Kidney glomerular epithelial cell (primary cell): ENCODE measurements at places on chromosomes 13 and 19.

DNA sequence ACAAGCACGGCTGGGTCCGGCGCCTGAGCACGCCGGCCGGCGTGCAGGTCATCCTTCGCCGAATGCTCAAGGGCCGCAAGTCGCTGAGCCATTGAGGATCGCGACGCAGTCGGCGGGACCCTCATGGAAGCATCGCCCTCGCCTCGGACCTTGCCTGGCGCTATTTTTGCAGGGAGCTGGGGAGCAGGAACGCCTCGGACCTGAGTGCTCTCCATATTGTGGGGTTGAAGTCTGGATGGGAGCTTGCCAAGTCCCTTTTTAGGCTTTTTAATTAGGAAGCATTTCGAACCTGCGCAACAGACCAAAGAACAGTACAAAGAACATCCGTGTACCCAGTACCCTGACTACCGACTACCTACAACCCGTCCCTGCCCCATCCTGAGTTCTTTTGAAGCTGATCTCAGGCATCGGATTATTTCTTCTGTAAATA, 628 bp downstream of the MRPL34 start:
- no peak for DNase-seq

GRCh38 chr13:66780814-66781213, 449.3 kb downstream of the PCDH9 start:
- no peak for DNase-seq

DNA sequence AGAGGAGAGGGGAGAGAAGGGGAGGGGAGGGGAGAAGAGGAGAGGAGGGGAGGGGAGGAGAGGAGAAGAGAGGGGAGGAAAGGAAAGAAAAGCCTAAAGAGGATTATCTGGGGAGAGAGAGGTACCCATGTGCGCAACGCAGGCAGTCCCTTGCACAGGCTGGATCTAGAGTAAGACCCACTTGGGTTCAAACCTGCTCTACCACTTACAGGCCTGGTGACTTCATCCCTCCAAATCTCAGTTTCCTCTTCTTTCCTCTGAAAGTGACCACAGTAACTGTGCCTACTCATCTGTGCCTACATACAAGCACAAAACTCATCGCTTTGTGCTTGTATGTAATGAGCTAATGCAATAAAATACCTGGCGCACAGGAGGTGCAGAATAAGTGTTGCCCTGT, 732 bp upstream of the MAP1S start:
- DNase-seq: no peak

GRCh38 chr19:28427376-28428083, 785.4 kb downstream of the UQCRFS1 start:
- no peak for DNase-seq

DNA sequence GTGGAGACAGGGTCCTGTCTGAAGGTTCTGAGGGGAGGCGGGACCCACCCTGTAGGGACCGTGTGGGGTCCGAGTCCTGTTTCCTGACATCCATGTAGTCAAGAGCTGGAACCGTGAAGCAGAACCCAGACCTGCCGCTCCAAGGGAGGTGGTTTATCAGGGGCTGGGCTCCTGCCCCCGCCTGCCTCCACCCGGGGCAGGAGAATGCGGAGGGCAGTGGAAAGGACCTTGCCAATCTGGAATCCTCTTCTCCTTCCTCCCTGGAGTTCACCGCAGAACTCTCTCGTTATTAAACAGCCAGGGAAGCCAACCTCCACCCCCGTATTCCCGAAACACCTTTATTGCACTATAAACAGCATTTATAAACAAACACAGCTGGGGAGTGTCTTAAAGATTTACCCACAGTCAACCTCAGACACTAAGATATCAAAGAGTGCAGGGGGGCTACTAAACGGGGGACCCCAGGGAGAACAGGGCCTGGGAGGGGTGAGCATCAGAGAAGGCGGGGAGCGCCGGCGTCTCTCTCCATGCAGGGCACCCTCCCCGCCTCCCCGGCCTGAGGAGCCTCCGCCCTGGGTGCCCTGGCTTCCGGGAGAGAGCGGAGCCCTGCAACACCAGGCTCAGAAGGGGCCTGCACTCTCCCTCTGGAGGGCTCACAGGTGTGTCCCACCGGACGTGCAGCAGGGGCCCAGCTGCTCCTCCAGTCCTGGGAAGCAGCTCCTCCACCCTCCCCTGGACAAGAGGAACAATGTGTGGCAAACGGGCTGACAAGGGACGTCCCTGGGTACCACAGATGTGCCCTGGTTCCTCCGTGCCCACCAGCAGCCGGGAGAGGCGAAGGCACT, 3.6 kb downstream of the C2CD4C start:
- DNase-seq: no peak

- no peak for DNase-seq
These were observed 9.0 kb downstream of the LPAR6 start for GRCh38 chr13:48403913-48404312.

DNA sequence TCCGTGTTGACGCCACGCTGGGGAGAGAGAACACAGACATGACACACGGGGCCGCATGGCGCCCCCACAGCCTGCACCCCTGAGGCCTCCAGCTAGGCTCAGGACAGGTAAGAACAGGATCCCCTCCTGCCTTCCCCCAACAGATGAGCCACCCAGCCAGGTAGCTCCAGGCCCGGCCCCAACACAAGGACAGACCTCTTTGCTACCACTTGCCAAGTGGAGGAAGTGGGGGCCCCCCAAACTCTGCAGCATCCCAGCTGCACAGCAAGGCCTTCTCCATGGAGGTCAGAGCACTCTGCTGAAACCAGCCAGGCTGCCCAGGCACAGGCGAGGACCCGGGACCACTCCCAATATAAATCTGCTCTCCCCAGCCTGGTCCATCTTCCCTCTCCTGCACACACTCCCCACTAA, 31.5 kb downstream of the PEPD start:
- no peak for DNase-seq

- DNase-seq: no peak
These were observed 101.2 kb upstream of the TEX29 start for GRCh38 chr13:111219280-111219679.

DNA sequence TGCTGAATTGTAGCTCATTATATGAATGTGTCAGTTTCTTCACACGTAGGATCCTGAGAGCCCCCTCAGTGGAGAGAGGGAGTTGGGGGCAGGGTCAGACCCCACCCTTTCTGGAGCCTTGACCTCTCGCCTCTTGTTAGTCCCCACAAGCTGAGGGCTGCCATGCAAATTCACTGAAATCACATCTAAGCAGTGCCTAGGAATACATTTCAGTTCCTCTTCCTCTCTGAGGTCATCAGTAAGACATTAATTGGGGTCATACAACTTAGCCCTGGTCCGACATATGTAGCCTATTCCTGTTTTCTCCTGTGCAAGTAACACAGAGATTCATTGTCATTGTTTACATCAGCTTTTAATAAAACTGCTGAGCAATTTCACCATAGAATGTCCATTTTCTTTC, 30.0 kb downstream of the MYO9B start:
- DNase-seq: no peak

GRCh38 chr13:56012644-56013043, 1128.1 kb upstream of the PRR20A start:
- DNase-seq: no peak

DNA sequence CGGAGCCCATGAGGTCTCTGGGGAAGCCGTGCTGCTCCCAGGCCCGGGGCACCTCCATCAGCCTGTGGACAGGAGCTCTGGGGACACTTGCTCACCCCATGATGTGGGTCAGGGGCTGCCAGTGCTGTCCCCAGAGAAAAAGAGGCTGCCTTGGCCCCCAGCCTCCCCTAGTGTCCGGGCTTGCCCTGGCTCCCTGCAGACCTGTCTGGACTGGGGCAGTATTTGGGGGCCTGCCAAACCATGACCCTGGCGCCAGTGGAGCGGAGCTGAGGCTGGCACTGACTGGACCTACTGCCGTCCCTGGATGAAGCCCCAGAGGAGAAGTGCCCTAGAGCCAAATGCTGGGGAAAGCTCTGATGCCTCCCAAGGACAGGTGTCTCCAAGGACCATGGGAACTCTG, 30.4 kb downstream of the ELAVL1 start:
- DNase-seq: no peak

DNA sequence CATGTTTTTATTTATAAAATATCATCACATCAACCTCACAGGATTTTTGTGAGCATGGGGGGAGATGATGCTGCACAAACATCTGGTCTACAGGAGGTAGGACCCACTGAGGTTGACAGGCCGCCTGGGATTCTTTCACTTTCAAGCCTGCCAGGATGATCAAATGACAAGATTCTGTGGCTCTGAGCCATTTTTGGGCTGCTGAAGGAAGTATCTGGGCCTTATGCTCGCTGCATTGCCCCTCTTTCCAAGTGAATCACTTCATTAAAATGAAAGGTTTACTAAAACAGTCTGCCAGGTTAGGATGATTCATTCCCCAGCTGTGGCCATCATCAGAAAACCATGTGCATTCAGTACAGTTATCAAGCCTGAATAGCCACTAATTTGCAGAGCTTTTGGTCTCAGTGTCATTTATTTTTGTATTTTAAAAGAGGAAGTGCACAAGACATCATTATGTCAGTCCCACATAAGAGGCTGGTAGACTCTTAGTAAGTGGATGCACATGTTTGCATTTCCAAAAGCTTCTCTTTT, 34.4 kb downstream of the STARD13 start:
- DNase-seq: peak; percentile 90

DNA sequence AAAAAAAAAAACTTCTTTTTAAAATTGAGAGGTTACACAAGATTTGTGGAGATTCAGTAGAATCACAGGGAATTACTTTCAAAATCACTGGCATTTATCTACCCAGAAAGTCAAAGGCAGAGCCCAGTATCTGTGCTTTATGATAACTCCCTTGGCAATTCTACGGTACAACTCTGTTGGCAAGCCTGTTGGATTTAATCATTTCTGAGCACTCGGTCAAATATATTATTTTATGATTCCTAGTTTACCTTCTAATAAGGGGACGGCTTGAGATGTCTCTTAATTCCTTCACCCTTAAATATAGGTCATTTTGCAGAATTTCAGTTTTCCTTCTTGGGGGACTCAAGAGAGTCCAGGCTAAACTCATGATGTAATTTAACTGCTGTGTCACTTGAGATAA, 987.6 kb downstream of the EFNB2 start:
- no peak for DNase-seq

- no peak for DNase-seq
These were observed 391.3 kb downstream of the FOXO1 start for GRCh38 chr13:40275155-40275554.

DNA sequence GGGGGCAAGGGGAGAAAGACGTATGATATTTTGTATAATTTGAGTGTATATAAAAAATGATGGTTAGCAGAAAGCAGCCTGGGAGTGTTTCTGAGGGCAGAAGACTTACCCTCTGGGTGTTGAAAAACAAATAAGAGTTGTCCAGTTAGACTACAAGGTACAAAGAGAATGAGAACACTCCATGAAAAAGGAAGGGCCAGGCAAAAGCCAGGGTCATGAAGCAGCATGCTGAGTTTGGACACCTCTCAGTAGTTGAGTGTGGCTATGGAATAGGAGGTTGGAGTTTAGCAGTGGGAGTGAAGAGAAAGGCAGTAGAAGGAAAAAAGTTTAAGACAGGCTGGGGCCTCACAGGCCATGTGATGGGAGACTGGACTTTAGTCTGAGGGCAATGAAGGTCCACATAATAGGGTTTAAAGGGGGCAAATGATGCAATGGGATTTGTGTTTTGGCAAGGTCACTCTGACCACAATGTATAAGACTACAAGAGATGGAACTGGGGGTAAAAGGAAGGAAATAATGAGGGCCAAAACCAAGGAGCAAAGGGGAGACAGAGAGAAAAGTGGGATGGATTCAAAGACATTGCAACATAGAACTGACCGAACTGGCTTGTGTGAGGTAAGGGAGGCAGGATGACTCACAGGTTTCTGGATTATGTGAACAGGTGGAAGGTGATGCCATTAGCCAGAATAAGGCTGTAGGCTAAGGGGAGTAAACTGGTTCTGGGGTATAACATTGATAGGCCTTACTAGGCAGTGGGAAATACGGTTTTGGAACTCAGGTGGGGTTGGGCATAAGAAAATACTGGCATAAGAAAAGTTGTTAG, 76.6 kb downstream of the SERP2 start:
- DNase-seq: no peak

- DNase-seq: no peak
These were observed 10.8 kb downstream of the USP12 start for GRCh38 chr13:27160657-27161295.

DNA sequence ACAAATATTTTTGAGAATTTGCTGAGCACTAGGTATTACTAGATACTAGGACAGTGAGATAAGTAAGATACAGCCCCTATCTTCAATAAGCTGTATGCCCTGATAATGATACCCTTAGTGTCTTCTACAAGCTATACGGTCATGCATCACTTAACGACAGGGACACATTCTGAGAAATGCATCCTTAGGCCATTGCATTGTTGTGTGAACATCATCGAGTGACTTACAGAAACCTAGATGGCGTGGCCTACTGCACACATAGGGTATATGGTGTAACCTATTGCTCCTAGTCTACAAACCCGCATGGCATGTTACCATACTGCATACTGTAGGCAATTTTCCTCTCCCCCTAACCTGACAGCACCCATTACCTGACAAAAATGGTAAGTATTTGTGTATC, 64.9 kb downstream of the LRCH1 start:
- DNase-seq: no peak

GRCh38 chr19:43760941-43761340, 6.2 kb upstream of the SMG9 start:
- DNase-seq: no peak

GRCh38 chr19:42018503-42019193, 24.6 kb upstream of the ATP1A3 start:
- no peak for DNase-seq

- DNase-seq: no peak
These were observed 13.8 kb downstream of the RCBTB1 start for GRCh38 chr13:49571299-49572240.

GRCh38 chr19:8642561-8642960, 12.1 kb downstream of the NFILZ start:
- no peak for DNase-seq

DNA sequence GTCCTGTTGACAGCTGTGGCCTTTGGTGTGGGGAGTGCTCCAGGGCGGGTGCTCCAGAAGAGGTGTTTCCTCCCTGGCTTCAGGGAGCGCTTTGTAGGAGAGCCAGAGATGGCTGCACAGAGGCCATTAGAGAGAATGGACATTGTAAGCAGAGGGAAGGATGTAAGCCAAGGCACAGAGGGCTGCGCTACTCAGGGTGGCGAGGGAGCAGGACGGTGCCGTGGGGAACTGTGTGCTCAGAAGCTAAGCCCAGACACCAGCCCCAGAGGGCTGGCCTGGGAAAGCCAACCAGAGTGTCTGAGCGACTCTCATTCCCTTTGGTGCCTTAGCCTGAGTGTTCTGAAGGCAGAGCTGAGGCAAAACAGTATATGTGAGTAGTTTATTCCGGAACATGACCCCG, 92.2 kb downstream of the TSHZ3 start:
- no peak for DNase-seq

GRCh38 chr13:92547266-92547665, 679.3 kb upstream of the GPC6 start:
- DNase-seq: no peak

DNA sequence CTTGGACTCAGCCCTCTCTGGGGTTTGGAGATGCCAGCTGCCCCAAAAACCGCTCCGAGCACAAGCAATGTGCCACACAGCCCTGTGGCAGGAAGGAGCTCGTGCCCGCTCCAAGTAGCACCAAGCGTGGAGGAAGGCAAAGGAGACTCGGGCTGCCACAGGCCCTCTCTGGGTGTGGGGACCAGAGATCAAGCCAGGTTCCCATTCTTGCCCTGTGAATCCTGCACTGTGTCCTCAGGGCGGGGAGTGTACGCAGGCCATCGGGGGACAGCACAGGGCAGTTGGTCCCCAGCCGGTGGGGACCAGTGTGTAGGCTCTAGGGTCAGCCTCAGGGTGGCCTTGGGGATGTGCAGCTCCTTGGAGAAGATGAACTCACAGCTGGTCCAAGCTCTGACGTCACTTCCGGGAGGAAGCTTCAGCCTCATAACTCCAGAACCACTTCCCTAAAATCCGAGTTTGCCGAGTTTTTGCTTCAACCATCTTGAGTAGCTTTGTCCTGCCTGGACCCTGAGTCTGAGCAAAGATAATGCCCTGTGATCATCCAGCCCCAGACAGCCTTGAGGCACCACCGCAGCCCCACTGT, 9.3 kb upstream of the CPAMD8 start:
- no peak for DNase-seq
